ENCODE measurements at places on chromosomes 4 and X.

- no peak for DNase-seq
Measured at GRCh38 chrX:12647230-12647629, 144.0 kb upstream of the PRPS2 start.

DNA sequence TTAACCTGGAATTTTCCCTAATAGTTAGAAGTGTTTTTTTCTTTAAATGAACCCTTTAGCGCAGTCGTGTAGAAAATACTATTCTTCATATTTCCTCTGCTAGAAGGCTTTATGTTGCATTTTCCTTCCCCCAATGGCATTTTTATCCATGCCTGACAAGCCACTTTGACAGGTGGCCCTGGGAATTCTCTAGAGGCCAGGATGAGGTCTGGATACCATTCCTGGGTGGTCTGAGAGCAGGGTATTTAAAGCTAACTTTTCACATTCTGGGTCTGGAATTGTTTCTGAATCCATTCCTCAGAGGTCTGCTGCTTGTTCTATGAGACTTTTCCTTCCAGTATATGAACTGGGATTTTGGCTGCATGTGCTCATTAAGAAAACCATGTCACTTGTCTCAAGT, 31.2 kb upstream of the PDGFRA start:
- no peak for DNase-seq

- no peak for DNase-seq
Measured at GRCh38 chr4:29278585-29278984, 1441.6 kb upstream of the PCDH7 start.

DNA sequence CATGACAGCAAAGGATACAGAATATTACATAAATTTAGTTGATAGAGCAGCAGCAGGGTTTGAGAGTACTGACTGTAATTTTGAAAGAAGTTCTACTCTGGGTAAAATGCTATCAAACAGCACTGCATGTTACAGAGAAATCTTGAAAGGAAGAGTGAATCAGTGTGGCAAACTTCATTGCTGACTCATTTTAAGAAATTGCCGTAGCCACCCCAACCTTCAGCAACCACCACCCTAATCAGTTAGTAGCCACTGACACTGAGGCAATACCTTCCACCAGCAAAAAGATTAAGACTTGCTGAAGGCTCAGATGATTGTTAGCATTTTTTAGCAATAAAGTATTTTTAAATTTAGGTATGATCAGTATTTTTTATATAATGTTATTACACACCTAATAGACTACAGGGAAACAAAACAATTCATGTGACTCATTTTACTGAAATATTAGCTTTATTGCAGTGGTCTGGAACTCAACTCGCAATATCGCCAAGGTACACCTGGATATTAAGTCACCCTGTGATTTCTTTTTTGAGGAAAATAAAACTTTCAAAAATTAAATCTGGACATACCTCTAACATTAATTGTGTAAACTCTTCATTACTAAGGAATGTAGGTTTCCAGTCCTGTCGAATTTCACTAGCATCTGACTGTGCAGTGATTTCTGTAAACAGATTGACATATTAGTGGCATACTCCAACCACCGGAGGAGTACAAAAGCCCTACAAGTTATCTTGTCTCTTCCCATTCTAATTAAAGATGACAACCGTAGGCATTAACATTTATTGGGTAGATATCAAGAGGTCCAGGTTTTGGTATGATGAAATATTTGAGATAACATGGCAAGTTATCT, 71.1 kb downstream of the CLOCK start:
- peak; percentile 47 for DNase-seq

DNA sequence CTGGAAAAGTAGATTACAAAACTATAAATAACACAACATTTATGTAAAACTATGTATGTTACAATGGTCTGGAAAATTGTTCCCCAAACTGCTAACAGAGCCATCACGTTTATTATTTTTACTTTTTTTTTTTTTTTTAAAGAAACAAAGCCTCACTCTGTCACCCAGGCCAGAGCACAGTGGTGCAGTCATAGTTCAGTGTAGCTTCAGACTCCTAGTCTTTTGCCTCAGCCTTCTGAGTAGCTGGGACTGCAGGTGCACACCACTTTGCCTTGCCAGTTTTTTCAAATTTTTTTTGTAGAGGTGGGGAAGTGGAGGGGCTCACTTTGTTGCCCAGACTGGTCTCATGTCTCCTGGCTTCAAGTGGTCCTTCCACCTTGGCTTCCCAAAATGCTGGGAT, 180.1 kb upstream of the SPRY1 start:
- no peak for DNase-seq

- no peak for DNase-seq
Measured at GRCh38 chr4:9866931-9867330, 85.5 kb downstream of the DRD5 start.

DNA sequence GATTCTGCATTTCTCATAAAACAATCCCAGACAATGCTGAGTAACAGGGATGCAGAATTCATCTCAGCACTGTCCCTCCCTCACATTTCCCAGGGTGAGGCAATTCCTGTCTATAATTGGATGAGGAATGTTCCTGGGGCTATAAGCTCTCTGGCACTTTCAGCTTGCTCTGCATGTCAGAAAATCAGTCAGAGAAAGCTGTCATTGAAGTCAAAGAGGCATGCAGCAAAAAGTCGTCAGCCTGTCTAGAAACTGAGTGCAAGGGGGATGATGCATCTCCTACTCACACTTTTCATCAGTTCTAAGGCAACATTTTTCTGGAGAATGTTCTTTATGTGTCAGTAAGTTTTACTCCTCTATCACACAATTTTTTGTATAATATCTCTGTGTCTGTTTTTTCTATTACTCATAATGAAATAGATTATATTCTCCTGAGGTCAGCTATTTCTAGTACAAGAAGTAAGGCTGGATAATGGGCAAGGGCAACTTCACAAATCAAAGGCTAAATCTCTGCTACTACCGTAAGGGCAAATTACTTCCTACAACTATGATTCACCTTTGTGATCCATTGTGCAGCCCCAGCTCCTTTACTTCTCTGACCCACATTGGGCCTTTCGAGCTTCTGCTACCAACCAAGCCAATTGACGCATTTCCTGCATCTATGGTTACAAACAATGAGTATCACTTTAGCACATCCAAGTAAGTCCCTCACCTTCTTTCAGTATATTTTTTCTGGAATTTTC, 56.0 kb downstream of the TASL start:
- DNase-seq = no peak

GRCh38 chrX:40459571-40460158, 121.1 kb upstream of the ATP6AP2 start:
- DNase-seq = no peak

- no peak for DNase-seq
Measured at GRCh38 chr4:153577053-153577452, 107.0 kb upstream of the TLR2 start.

- DNase-seq = no peak
Measured at GRCh38 chr4:5118994-5119835, 67.9 kb downstream of the STK32B start.

DNA sequence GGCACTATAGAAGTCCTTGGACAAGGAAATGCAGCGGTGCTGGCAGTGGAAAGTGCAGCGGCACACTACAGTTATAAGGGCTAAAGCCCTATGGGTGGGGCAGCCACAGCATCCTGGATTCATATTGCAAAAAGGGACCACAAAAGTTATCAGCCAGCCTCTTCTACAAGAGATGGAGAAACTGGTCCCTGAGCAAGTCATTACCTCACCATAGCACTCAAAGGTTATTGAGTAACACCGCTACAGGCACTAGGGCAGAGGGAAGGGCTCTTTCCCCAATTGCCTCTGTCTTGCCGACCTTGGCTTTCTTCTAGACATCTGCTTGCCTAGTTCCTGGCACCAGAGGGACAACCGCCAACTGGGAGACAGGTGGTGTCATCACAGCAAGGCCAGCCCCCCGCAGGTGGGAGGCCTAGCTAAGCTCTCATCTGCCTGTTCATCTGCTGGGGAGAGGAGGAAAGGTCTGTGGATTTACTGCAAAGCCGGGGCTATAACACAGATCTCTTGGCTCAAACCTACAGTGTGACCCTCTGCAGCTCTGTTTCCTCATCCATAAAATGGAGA, 600.0 kb downstream of the BCOR start:
- no peak for DNase-seq

DNA sequence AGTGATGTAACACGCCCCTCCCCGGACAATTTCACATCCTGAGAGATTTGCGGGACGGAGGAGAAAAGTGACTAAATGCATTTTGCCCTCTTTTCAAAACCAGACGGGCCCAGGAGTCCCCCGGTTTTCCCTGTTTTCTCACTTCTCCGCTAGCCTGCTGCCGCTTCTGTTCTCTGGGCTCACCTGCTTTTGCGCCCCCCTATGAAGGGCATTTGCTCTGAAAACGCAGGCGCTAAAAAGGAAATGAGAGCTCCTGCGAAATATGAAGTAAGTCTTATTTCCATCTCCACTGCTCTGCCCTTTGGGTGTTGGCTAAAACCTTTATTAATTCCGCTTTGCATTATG, 613 bp upstream of the TMEM47 start:
- no peak for DNase-seq

DNA sequence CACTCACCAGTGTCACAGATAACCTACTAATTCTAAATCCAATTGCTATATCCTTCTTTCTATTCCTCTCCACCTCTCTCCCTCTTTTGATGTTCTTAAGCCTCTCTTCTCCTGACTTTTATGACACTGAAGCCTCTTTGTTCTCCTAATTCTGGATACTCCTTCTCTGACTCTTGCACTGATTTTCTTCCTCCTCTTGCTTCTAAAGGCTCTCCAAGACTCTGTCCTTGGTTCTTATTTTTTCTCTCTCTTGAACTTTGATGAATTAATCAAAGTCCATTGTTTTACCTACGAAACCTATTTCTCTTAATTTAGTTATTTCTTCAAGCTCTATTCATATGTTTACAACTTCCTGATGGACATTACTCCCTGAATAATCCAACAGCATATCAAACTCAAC, 95.7 kb upstream of the TSPAN7 start:
- no peak for DNase-seq

GRCh38 chrX:125378770-125379169, 59.1 kb downstream of the TEX13C start:
- DNase-seq = no peak
